ENCODE measurements at places on chromosomes 6 and 20.

GRCh38 chr6:19857139-19857538, 20.0 kb downstream of the ID4 start:
- no peak for DNase-seq

- no peak for DNase-seq
These were observed 520.6 kb upstream of the CHD6 start for GRCh38 chr20:42138729-42139128.

DNA sequence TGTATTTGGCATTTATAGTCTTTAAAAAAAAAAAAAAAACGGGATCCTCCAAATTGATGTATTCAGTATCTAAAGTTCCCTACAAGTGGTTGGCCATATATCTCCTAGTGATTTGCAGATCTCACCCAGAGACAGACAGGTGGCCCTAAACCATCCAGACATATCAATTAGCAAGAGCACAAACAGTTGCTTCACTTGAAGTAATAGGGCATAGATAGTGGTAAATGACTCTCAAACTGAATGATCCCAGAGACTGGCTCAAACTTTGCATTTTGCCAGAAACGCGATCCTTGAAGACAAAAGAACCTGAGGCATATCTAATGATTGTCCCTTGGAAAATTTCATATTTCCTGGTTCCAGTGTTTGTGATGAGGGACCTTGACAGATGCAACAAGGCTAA, 54.6 kb downstream of the HMGCLL1 start:
- no peak for DNase-seq

DNA sequence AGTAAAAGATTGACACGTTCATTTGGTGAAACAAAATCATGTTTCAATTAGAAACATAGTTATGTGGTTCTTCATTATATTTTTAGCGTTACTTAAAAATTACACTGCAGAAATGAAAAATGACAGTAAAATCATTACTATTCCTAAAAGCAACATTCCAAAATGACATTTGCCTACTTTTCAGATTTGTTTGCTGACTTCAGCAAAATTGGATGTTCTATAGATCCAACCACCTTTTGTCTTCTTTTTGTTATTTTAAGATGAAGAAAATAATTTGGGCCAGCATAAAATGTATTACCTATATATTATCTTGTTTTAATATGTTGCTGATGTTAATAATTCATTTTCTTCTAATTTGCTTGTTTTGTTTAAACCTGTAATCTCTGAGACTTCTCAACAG, 30.5 kb downstream of the STXBP5 start:
- no peak for DNase-seq

DNA sequence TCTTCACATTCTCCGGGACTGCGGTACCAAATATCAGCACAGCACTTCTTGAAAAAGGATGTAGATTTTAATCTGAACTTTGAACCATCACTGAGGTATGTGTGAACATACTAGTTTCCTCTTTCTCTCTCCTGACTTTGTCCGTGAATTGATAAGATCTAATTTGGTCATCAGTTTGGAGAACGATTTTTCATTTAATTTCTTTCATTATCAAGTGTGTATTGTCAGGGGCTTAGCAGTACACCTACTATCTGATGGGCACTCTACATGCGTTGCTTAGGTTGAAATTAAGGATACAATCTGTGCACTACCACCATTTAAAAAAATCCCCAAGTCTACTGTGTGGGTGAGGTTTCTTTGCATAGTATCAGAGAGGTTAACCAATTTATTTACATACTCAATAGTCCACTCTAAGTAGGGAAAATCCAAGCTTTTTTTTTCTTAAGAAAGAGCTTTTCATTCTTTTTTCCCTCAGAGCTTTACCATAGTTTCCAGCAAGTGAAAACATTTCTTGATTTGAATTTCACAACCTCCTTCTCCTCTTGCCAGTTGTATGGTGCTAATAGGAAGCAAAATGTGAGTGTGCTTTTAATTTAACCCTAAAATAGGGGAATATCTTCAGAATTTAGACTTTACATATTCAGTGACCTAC, 105.4 kb upstream of the ESR1 start:
- no peak for DNase-seq
